ENCODE measurements at places on chromosomes 12 and 14.
A peak's percentile ranks its signal among the peaks of the same experiment; 100 is the strongest.

DNA sequence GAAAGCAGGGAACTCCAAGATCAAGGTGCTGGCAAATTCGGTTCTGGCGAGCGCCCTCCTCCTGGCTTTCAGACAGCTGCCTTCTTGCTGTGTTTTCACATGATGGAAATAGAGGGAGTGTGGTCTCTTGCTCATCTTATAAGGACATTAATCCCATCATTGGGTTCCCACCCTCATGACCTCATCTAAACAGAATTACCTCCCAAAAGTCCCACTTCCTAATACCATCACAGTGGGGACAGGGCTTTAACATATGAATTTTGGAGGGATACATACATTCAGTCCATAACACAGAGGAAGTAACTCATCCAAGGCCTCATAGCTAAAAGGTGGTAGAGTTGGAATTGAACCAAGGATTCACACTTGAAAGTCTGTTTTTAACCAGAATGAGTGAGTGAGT, 28.6 kb downstream of the DYRK2 start:
- DNase-seq, result no peak

DNA sequence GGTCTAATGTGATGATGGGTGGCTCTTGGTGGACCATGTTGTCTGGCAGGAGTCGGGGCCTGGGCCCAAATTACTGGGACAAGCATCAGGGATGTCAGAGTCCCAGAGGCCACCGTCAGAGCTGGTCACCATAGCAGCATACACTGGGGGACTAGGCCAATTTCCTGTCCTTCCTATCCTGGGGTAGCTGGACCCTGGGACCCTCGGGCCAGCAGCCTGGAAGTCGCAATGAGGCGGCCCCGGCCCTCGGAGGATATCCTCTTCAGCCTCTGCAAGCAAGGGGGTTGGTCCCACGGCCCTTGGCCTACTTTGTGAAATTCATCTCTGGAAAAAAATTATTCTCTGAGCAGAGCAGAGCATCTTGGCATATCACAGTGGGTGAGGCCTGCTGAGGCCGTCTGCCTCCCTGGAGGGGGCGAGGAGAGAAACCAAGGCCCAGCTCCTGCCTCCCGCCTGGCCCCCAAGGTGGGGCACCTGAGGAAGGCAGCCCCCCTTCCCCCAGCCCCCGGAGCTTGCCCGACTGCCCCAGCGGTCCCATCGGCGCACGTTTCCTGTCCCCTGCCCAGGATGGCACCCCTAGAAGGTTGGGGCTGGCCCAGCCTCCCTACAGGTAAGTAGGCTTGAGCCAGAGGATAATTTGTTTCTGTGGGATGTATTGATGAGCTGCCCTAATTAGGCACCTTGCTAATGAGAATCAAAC, 135.0 kb upstream of the MYL2 start:
- no peak for DNase-seq

GRCh38 chr12:86134561-86134960, 121.6 kb downstream of the MGAT4C start:
- no peak for DNase-seq

- no peak for DNase-seq
These were observed at the start of gene ACSS3 for GRCh38 chr12:81077686-81078441. Gene ACSS3, plus strand, starts transcription at chr12:81078079. Its CDS starts 42 bp downstream, at chr12:81078121.

DNA sequence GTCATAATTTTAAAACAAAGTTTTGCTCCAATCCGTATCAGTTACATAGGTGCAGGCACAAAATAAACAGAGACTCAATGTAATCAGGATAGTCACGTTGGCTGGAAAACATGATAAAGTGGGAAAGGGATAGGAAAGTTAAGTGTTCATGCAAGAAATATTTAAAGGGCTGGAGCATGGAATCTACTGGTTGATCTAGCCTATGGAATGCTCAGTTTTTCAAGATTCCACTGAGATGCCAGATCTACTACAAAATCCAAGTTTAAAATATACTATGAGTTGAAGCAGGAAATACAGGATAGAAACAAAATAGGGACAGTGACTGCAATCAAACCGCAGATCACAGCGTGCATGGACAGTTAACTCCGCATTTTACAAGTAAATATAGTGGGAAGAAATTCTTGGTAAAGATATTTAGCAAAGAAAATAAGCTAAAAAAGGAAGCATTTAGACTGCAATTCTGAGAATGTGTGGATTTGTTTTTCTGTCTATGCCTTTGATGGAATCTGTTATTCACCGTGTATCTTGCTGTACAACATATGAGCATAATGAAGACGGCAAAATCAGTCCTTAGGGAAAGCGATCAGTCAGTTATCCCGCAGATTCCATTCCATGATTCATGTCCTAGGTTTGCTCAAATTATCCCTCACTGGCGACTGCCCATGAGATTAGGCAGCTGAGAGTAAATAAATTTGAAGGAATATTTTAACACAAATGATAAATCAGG, 1044.3 kb downstream of the FLRT2 start:
- peak; percentile 65 for DNase-seq

DNA sequence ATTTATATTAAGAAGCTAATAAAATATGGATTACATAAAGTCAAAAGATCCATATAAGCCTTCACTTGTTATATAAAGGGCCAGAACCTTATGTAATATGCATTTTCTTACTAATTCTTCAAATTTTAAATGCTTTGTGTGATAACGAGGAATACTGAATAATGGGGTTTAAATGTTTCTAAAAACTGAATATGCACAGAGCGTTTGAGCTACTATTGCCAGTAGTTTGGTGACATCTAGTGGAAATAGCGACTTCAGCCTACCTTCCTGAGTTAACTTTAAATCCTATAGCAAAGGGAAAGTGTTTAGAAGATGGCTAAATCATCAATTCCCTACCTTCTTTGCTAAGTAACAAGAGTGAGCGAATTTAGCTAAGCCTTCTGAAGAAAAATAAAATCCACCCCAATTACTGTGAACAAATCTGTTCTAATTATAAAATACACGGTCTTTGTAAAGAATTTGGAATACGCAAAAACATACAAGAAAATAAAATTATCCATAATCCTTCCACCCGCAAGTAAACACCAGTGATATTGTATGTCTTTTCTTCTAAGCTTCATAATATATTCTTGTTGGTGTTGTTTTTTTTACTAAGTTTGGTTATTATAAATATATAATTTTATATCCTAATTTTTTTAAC, 115.5 kb upstream of the G2E3 start:
- peak; percentile 65 for DNase-seq

Measured in trophoblast cell (in vitro differentiated cells and primary cell).